CD8-positive, alpha-beta memory T cell (primary cell): ENCODE measurements at places on chromosomes 16 and 17.

DNA sequence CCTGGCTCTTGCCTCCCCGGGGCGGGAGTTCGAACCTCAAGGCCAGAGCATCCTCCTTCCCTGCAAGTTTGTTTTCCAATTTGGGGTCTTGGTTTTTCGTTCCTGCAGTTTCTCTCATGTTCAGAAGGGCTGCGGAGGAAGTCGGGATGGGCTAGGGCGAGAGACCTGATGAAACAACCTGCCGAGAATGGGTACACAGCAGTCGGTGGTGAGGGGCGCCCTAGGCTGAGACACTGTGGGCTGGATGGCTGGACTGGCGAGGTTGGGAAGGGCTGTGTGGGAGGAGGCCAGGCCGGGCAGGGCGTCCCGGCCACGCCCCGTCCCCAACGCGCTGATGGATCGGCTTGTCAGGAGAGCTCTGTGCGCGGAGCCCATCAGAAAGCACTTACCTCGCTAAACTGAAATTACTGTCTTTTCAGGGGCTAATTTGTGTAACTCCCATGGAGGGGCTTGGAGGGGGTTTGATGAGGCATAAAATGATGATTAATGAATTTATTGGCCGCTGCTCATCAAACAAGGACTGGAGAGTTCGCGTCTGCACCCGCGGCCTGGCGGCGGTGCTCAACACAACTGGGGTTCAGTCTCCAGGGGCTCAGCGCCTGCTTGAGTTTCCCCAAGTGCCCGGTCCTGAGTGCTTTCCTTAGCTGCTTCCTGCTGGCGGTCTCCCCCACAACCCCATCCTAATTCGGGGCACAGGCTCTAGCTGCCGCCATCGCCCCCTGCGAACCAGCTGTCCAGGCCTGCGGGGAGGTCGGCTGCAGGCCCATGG is 9.0 kb downstream of the IRX5 start:
- DNase-seq = no peak

GRCh38 chr17:81558115-81558468 is 5.9 kb upstream of the FAAP100 start:
- DNase-seq = no peak

GRCh38 chr16:66651965-66652364 is 44.6 kb downstream of the CMTM4 start:
- DNase-seq = no peak

DNA sequence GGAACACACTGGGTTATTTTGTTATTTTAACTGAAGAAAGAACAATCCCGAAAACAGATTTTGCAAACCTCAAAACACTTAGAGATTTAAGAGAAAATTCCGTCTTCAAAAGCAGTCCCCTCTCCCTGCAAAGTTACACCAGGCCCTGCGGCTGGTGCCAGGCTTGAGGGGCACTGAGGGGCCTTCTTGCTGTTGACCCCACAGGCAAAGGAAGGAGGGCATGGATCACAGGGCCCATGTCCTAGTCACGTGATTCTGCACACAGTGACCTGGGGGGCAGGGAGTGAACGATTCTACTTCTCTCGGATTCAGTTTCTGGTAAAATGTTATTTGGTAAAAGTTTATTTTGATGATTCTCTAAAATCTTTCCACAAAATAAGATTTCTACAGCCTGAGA is 55.3 kb upstream of the FASN start:
- DNase-seq = no peak

DNA sequence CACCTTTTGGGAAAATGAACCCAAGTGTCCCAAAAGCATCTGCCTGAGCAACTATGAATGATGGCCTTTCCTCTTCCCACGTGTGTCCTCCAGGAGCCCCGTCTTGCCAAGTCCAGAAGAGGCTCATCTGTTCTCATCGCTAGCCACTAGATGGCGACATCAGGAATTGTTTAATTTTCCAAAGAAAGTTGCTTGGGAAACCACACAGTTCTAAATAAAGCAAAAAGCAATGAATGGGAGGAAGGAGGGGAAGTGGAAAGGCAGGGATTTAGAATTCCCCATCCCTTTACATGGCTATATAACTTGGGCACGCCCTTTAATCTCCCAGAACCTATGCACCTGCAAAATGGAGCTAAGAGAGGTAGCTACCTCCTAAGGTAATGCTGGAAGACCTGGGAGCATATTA is 9.0 kb upstream of the CDH5 start:
- no peak for DNase-seq

DNA sequence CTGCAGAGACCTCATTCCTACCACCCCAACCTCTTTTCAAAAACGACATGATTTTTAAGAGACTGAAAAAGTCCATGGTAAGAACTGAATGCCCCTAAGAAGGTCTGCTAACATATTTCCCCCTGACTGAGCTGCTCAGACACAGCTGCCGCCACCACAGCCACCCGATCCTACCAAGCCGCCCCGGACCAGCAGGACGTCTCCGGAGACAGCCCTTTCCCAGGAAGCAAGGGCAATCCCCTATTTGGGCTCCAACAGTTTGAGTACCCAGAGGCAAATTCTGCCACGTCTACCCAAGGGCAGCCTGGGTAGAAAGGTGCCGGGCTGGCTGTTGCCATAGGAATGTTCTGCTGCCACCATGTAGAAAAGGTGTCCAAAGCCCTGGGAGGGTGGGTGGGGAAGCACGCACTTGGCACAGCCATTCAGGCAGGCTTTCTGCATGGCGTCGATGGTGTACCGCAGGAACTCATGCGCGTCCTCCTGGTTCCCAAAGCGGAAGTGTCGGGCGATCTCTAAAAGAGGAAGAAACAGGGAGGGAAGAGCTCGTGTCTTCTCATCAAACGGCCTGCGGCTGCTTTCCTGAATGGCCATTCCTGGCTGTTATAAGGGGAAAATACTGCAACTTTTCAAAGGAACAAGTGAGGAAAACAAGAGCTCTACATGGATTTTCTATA is 13.6 kb downstream of the USP36 start:
- no peak for DNase-seq

- no peak for DNase-seq
Observed at GRCh38 chr17:72715906-72716572, 376.4 kb downstream of the SLC39A11 start.

DNA sequence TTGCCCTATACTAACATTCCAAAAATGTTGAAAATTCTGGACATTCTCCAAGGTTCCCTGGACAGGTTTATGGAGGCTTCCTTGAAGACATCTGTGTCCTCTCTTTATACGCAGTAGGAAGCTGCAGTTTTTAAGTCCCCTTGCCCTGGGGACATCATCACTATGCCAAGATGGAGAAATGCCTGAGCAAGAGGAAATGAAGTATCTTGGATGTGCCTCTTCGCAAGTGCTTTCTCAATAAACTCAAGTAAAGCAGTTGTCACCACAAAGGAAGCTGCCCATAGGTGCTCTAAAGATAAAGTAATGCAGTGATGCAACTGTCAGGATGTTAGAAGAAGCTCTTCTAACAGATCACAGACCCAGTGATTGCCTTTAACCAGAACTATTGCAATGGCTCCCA is 71.0 kb downstream of the CDYL2 start:
- no peak for DNase-seq

DNA sequence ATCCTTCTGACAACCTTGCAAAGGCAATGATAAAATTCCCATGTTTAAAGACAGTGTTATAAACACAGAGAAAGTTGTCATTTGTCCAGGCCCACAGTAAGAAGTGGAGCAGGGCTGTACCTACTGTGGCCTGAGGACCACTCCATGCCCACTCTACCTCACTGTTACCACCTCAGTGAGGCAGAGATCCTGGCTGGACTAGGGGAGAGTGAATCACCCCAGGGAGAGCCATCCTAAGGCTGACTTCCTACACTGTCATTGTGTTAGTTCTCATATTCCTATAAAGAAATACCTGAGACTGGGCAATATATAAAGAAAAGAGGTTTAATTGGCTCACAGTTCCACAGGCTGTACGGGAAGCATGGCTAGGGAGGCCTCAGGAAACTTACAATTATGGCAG is 228.8 kb upstream of the HSBP1 start:
- no peak for DNase-seq

- no peak for DNase-seq
Observed at GRCh38 chr16:72749091-72749490, 298.8 kb downstream of the ZFHX3 start.

DNA sequence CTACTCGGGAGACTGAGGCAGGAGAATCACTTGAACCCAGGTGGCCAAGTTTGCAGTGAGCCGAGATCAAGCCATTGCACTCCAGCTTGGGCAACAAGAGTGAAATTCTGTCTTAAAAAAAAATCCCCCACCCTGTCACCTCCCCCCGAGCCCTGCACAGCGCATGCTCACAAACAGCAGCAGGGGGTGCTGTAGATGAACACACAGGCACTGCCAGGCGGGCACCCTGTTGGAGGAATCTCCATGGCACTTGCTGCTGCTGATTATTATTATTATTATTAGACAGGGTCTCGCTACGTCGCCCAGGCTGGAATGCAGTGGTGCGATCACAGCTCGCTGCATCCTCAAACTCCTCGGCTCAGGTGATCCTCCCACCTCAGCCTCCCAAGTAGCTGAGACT is 24.6 kb downstream of the FZD2 start:
- DNase-seq = no peak

DNA sequence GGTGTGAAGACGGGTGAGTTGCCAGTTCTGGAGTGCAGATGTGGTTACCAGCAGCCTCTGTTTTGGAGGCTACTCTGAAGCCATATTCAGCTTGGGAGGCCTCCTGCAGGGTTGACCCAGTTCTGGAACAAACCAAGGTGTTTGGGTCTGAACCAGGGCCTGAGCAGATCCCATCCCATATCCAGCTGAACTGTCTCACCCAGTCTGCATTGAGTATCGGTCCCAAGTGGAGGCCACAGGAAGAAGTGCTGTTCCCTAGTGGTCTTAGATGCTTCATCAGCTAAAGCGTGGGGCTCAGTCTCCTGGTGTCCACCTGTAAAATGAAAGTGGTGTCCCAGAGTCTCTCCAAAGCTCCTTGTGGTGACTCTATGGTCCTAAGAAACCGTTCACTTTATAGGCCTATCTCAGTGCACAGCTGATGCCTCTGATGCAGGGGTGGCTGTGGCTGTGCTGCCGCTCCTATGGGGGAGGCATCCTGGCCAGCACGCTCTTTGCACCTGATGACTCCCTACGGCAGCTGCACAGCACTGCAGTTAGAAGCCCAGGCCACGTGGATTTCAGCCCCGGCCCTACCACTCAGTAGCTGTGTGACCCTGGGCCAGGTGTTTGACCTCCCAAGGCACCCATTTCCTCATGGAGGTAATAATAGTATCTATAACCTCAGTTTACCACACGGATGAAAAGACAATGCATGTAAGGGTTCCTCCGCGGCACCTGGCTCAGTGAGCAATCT is 21.0 kb downstream of the CBX4 start:
- DNase-seq = no peak

GRCh38 chr16:16073891-16074881 is 124.8 kb downstream of the ABCC1 start:
- no peak for DNase-seq

- no peak for DNase-seq
Observed at GRCh38 chr16:88888461-88889387, 22.3 kb upstream of the PABPN1L start.

GRCh38 chr17:74632617-74633016 is 9.1 kb upstream of the CD300E start:
- no peak for DNase-seq

GRCh38 chr17:11999696-12000095 is 2.4 kb upstream of the ZNF18 start:
- DNase-seq = no peak

- DNase-seq = no peak
Observed at GRCh38 chr17:48612456-48612853, 1.6 kb upstream of the HOXB7 start.

DNA sequence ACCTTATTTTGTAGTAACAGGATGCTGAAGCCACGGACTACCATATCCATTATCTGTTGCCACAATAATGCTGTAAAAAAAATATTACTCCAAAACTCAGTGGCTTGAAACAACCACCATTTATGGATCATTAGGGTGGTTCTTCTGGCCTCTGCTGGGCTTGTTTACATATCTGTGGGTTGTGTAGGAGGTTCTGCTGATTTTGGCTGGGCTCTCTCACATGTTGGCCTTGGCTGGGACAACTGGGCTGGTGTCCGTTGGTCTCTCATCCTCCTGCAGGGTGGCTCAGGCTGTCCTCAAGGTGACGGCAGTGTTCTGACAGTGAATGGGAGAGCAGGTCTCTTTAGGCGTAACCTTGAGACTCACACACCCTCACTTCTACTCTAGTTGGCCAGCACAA is 76.0 kb downstream of the GPR139 start:
- DNase-seq = no peak

GRCh38 chr17:57154921-57155320 is 69.9 kb downstream of the AKAP1 start:
- DNase-seq = no peak

GRCh38 chr17:9331279-9332131 is 244.1 kb downstream of the STX8 start:
- no peak for DNase-seq

- DNase-seq = no peak
Observed at GRCh38 chr16:85407-85782, 7.4 kb downstream of the MPG start.

- DNase-seq = no peak
Observed at GRCh38 chr16:81696166-81696960, 82.7 kb upstream of the PLCG2 start.
